ENCODE measurements at places on chromosomes 11 and 22.

DNA sequence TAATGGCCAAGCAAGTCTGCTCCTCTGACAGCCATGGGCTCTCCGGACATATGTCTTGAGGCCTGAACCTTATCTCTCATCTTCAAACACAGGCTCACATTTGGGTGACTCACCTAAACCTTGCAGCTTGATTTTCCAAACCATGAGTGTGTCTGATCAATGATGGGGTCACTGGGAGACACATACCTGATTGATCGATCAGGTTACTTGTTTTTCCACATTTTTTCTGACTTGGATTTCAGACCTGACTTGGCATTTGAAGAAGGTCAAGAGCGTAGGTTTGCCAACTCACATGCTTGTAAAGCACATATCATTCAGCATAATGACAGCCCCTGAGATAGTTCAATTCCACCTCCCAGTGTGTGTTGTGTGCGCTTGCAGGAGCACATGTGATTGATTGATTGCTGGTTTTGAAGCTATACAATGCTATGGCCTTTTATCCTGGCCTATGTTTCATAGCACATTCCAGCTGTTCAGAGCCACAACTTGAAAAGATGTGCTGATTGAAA lies 116.7 kb upstream of the KIRREL3 start:
- DNase-seq: no peak

- DNase-seq: no peak
Observed at GRCh38 chr22:45285263-45286058, 712 bp downstream of the UPK3A start.

DNA sequence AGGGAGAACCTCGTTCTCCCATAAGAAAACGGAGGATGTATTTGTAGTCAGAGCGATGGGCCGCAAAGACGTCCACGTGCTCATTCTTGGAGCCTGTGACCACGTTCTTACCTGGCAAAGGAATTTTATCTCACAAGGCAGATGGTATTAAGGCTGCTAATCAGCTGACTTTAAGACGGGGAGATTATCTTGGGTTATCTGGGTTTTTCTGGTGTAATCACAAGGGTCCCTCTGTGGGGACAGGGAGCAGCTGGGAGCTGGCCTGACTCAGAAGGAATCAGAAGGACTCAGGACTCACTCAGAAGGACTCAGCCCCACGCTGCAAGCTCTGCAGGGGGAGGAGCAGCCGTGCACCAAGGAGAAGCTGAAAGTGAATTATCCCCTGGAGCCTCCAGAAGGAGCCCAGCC lies 7.5 kb upstream of the SIGIRR start:
- no peak for DNase-seq

GRCh38 chr11:86802601-86803051 lies 2.3 kb downstream of the PRSS23 start:
- DNase-seq: peak; percentile 27

DNA sequence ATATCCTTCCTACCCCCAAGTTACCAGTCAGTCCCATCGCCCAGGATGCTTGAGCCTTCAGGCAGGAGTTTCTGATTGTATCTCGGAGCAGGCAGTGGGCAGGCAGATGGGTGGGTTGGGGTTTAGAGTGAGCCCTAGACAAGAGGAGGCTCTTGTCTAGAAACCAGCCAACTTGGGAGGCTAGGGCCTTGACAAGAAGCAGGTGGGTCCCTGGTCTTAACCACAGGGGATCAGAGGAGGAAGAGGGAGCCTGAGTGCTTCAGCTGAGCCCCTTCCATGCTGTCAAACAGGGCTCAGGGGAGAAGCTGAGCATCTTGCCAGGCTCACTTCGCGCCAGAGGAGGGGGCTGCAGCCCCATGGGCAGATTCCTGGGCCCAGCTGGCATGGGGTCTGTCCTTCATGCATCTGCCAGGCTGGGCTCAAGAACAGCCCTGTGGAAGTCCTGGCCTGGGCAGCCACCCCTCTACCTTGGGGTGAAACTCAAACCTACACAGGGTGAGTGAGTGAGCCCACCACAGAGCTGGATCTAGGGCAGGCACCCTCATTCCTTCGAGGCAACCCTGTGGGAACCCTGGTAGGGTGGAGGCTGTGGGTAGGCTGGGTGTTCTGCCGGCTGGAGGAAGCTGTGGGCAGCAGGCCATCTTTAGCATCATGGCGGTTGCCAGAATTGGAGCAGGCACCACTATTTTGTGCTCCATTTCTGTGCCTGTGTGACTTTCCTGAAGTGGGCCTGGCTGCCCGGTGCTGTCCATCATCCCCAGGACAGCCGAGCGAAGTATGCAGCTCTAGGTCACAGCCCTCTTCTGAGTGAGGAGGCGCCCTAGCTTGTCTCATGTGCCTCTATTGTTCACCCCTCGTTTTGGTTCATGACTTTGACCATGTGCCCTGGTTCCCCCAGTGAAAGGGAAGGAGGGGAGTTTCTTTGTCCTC lies 108.1 kb downstream of the MORC2 start:
- peak; percentile 3 for DNase-seq

GRCh38 chr11:31493235-31493634 lies 16.2 kb downstream of the IMMP1L start:
- DNase-seq: no peak
